ENCODE measurements at places on chromosomes 2 and 18.

DNA sequence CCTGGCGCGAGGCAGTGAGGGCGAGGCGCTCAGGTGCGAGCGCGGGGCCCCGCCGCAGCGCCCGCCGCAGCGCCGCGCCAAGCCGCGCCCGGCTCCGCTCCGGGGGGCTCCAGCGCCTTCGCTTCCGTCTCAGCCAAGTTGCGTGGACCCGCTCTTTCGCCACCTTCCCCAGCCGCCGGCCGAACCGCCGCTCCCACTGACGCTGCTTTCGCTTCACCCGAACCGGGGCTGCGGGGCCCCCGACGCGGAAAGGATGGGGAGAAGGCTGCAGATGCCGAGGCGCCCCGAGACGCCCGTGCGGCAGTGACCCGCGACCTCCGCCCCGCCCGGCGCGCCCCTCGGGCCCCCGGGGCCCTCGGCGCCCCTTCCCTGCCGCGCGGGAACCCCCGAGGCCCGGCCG, 328 bp upstream of the INHBB start:
- no peak for DNase-seq

GRCh38 chr2:204109681-204110080, 173.1 kb downstream of the ICOS start:
- peak; percentile 35 for DNase-seq

GRCh38 chr18:2656981-2657512, 1.5 kb downstream of the SMCHD1 start:
- no peak for DNase-seq

DNA sequence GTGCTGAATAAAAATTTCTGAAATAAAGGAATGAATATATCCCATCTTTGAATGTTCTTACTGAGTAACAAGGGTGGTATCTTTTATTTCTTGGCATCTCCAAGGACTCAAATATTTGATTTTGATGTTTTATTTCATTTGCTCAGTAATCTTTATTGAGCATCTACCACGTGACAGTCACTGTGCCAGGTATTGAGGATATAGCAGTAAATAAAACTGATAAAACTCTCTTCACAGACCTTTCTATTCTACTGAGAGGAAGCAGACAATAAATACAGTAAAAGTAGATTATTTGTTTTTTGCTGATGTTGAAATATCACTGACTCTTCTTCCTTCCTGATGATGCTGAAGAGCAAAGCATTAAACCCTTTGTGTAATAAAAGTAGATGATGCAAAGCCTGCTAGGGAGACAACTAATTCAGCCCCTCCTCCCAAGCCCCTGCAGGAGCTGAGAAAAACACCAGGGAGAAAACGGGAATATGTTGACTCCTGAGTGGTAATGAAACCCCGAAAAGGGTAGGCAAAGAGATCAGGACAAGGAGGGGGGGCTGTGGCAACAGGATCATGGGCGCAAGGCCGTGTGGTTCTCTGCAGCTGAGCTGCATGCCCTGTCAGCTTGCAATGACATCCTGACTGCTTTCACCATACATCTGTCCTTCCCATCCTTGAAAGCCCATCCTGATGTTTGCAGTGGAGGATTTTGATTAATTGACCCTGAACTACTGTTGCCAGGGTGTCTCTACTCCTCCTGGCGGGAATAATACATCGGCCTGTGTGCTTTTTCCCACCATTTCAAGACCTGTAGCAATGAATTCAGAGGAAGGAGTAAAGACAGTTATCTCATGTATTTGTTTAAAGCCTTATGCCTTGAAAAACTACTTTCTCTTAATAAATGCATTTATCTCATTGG, 117.4 kb downstream of the EML6 start:
- DNase-seq, result no peak

DNA sequence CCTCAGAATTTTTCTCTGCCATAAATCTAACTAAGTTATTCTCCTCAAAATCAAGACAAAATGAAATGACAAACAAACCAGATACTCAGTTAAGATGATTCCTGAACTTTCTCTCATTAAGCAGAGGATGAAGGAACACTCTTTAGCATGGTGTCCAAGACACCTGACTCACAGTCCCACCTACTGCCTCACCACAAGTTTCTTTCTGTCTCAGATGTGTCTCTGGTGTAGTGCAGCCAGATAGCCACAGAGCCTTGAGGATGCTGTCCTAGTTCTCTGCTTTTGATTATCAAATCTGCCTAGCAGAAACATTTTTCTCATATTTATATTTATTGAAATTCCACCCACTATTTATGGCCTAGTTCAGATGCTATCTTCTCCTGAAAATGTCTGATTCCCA, 103.6 kb upstream of the TMEM200C start:
- DNase-seq, result no peak

DNA sequence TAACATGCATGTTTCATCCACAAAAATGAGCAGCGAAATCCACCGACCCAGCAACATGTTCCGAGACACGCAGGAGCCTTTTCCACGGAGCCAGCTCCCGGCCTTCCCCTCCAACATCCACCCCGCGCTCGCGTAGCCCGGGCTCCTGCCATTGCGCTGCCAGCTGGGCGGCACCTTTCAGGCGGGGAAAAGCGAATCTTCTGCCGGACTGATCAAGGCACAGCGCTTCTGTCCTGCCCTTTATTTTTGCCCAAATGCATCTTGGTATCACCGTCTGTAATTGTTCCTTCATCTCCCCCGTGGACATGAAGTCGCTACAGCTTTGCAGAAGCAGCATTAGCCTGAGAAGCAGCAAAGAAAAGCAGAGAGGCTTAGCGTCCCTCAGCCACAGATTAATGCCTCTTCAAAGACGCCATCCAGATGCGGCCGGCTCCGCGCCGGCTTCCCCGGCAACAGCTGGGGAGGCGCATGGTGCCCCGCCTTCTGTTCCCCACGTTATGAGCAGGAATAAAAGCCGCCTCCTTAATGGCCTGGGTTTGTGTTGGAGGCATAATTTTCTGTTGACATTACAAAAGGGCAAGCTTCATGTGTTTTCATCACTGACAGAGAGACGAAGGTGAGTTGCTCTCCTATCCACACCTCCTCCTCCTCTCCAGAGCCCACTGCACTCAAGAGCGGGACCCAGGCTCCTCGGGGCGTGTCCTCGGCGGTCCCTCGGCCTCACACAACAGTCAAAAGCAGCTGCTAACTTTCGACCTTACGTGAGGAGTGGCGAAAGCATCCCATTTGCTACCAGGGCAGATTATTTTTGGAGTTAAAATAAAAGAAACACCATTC, 122.1 kb upstream of the SALL3 start:
- no peak for DNase-seq

DNA sequence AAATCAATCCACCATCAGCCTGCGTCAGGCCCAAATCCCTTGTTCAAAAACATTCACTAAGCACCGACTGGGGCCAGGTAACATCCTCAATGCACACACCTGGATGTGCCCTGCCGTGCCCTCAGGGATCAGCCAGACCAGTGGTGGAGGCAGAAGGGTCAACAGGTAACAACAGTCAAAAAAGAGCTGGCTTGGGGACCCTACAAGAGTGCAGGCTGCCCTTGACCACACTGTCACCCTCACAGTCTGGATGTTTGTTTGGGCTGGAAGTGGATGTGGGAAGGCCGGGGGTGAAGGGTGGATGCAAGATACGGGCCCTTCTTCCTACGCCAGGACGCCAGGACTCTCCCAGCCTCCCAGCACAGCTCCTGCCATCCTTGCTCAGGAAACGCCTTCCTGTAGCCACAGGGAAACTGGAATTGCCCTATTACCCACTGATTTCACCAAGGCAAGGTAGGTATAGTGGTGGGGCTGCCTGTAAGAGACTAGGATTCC, 2.7 kb downstream of the BIN1 start:
- no peak for DNase-seq

GRCh38 chr18:43751203-43751602, 473.9 kb upstream of the SYT4 start:
- DNase-seq, result no peak

- no peak for DNase-seq
Observed at GRCh38 chr2:121052521-121052920, 232.5 kb downstream of the TFCP2L1 start.
